GM03348 (cell line): ENCODE measurements at places on chromosomes 16 and 17.

DNA sequence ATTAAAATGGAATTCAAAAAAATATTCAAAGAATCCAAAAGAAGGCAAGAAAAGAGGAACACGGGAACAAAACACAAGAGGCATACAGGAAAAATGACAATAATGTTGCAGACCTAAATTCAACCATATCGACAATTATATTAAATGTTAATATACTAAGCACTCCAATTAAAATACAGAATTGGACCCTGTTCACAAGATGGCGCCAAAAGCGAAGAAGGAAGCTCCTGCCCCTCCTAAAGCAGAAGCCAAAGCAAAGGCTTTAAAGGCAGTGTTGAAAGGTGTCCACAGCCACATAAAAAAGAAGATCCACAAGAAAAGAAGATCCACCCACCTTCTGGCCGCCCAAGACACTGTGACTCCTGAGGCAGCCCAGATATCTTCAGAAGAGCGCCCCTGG is 6.3 kb upstream of the XAF1 start:
- DNase-seq = no peak

DNA sequence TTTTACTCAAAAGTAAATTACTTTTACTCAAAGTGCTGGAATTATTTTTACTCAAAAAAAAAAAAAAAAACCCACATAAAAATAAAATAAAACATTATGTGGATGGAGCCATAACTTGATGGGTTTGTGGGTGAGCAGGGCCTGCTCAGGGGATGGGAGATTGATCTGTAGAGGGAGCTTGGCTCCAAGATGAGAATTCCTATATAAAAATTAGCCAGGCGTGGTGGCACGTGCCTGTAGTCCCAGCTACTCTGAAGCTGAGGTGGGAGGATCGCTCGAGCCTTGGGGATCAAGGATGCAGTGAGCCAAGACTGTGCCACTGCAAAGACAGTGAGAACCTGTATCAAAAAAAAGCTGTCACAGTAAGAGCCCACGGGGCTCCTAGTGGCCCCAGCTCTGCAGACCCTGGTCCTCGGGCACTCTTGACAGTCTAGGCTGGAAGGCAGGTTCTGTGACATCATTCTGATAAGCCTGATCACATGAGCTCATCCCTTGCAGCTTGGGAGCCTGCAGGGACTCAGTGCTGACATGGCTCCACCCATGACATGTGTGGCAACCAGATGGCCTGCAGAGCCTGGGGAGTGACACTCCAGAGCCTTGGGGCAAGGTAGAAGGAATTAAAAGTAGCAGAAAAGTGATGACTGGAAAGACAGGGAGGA is 42.5 kb downstream of the ST3GAL2 start:
- no peak for DNase-seq

- DNase-seq = no peak
These were observed 82.3 kb upstream of the BCAR1 start for GRCh38 chr16:75333721-75334163.

DNA sequence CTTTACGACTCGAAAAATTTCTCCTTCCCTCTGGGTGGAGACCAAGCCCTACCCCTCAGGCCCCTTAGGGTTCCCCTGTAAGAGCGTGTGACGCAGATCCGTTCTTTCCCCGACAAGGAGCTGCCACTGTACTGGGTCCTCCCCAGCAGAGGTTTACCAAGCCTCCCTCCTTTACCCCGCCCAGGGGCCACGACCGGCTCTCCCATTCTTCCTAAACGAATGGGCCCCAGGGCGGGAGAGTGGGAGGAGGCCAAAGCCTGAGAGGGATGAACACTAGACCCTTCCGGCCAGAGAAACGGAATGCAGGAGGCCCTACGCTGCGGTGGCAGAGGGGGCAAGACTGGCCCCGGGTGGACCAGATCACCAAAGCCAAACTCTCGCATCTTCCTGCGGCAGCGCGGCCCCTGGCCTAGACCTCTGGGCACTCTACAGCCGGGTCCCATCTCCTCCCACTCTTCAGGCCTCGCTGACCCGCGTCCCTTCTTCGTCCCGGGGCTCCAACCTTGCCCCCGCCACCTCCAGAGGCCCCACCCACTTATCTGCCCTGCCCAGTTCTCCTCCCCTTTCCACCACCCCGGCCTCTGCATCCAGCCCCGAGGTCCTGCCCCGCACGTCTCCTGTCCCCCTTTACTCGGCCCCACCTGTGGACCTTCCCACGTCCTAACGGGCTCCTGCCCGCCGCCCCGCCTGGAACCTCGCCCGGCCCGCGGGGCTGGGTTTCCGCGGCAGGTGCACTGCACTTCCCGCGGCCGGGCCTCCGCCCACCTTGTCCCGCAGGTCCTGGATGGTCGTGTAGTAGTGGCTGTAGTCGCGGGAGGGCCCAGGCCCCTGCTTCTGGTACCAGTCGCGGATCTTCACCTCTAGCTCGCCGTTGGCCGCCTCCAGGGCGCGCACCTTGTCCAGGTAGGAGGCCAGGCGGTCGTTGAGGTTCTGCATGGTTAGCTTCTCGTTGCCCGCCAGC is 765 bp downstream of the KRT19 start:
- peak; percentile 43 for DNase-seq

DNA sequence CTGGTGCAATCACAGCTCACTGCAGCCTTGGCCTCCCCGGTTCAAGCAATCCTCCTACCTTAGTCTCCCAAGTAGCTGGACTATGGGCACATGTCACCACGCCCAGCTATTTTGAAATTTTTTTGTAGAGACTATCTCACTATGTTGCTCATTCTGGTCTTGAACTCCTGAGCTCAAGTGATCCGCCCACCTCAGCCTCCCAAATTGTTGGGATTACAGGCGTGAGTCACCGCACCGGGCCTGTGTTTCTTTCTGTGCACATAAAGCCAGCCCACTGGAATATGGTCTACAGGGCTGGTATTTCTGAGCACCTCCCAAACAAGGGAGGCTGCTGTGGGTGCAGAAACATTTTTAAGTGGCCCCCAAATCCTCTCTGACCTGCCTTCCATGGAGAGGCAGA is 8.4 kb downstream of the TMEM95 start:
- no peak for DNase-seq

- DNase-seq = no peak
These were observed 230.6 kb downstream of the IRF8 start for GRCh38 chr16:86129541-86129940.

- no peak for DNase-seq
These were observed 202.3 kb upstream of the KCNJ16 start for GRCh38 chr17:69872675-69873262.

GRCh38 chr17:2905696-2906501 is 109.7 kb downstream of the RAP1GAP2 start:
- no peak for DNase-seq
